ENCODE measurements at places on chromosomes 16 and 17. TPM values are rescaled to one million over a fixed set of nuclear protein-coding genes. Genes with fewer than 3 reads are reported as not detected.
A peak's percentile ranks its signal among the peaks of the same experiment; 100 is the strongest.

LIMD2 gene
- 259 TPM for total RNA-seq

MAPK7 gene
- 13.5 TPM for total RNA-seq

TMEM220 gene
- total RNA-seq, result not detected

DLX3 gene
- not detected for total RNA-seq

CMTM1 gene
- total RNA-seq, result 3.0 TPM

ST6GALNAC1 gene
- 0.29 TPM for total RNA-seq

DNA sequence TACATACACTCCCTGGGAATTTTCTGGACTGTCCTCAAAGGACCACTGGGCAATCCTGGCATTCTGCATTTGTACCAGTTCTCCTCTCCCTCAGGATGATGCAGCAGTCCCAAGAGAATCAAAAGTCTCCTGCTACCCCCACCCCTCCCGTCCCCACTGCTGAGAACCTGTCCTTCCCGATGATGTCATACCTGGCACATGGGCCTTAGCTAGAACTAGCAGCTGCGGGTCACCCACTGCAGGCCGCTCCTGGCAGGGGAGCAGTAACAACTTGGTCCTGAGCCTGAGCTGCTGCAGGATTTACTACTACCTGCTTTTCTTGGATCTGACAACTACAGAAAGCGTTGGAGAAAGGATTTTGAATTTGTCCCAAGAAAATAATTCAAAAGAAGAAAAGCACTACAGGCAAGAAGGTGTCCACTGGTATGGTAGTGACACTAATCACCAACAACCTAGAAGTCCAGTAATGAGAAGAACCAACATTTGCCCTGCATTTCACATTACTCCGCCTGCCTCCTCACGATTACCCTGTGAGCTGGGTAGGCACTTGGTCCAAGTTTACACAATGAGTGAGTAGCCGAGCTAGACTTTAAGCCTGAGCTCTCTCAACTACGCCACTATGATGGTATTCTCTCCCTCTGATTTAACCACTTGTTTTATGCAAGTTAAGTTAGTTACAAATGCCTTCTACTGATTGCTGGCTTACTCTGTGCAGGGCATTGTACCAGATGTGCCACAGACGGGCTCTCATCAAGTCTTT, 55.3 kb upstream of the ETV4 start:
- H3K36me3 ChIP-seq, result no peaks in the 10 kb centered on the region
- no peaks in the 10 kb centered on the region for H3K27me3 ChIP-seq
- DNase-seq, result no peak

- no peaks in the 10 kb centered on the region for H3K36me3 ChIP-seq
- no peak overlapping the region for H3K27ac ChIP-seq
Measured at GRCh38 chr16:29736764-29737163, 9.0 kb downstream of the C16orf54 start.

GRCh38 chr16:48284772-48285409, 37.6 kb upstream of the ABCC11 start:
- H3K27ac ChIP-seq, result no peak overlapping the region
- DNase-seq, result peak; percentile 25
- no peak overlapping the region for H3K4me3 ChIP-seq
- peaks cover 15% of the 10 kb centered on the region for H3K36me3 ChIP-seq
- no peaks in the 10 kb centered on the region for H3K27me3 ChIP-seq

DNA sequence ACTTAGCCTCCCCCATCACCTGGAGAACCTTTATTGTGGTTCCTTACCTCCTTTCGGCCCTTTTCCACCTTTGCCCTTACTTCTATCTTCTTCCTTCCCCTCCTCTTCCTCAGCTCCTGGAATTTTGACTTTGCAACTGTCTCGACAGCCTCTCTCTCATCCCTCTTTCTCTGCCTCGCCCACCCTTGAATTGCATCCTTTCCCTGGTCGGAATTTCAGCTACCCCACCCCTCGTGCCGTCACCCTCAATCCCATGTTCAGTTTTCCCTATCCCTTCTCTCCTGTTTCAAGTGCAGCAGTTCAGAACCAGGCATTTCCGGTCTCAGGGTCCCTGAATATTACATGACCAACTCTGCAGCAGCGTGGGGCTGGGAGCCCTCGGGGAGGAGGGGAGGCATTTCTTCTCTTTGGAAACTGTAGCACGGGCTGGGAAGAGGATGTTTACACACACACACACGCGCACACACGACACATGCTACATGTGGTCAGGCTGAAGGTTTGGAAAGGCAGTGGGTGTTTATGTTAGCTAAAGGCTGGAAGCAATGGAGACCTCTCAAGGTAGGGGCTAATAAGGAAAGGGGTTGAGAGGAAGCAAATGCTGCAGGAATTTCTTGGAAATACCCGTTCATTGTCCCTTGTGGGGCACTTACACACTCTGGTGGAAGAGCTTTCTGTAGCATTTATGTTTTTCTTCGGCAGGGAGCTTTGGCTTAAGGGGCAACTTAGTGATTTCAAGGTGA, 971 bp downstream of the MINK1 start:
- H3K4me3 ChIP-seq, result peak overlapping the region; percentile 82
- H3K27ac ChIP-seq, result peak overlapping the region; percentile 76
- H3K36me3 ChIP-seq, result no peaks in the 10 kb centered on the region
- DNase-seq, result no peak
- peaks cover 23% of the 10 kb centered on the region for H3K4me1 ChIP-seq
- no peaks in the 10 kb centered on the region for H3K27me3 ChIP-seq

DNA sequence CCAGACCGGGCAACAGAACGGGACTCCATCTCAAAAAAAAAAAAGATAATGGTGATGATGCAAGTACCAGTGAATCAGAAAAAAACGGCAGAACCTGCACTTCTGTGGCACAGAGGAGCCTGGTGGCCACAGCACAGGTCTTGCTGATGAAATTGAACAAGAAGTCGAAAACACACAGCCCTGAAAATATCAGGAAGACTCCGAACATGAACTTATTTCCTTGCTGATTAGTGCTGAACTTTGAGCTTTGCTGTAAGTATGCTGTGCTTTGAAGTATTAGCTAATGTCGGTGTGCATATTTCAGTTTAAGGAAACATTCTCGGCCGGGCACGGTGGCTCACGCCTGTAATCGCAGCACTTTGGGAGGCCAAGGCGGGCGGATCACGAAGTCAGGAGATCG, 10.9 kb upstream of the MYO15B start:
- no peaks in the 10 kb centered on the region for H3K36me3 ChIP-seq
- H3K27ac ChIP-seq, result no peak overlapping the region
- H3K27me3 ChIP-seq, result no peaks in the 10 kb centered on the region
- no peak for DNase-seq

- H3K36me3 ChIP-seq, result no peaks in the 10 kb centered on the region
- no peak for DNase-seq
- peak within 1 kb of the TSS; percentile 12 for H3K27ac ChIP-seq
- peak within 1 kb of the TSS; percentile 86 for H3K4me3 ChIP-seq
- H3K27me3 ChIP-seq, result no peaks in the 10 kb centered on the region
- peaks cover 19% of the 10 kb centered on the region for H3K4me1 ChIP-seq
Measured at GRCh38 chr17:8117980-8118768, at the start of gene ALOXE3. Gene ALOXE3 (minus strand): TSS chr17:8118514. CDS start chr17:8117990, 524 bp downstream.

- no peaks in the 10 kb centered on the region for H3K36me3 ChIP-seq
- no peak for DNase-seq
- H3K27me3 ChIP-seq, result no peaks in the 10 kb centered on the region
- peaks cover 39% of the 10 kb centered on the region for H3K4me1 ChIP-seq
- H3K4me3 ChIP-seq, result no peak overlapping the region
Measured at GRCh38 chr16:14353340-14353739, 276.7 kb downstream of the PARN start.

DNA sequence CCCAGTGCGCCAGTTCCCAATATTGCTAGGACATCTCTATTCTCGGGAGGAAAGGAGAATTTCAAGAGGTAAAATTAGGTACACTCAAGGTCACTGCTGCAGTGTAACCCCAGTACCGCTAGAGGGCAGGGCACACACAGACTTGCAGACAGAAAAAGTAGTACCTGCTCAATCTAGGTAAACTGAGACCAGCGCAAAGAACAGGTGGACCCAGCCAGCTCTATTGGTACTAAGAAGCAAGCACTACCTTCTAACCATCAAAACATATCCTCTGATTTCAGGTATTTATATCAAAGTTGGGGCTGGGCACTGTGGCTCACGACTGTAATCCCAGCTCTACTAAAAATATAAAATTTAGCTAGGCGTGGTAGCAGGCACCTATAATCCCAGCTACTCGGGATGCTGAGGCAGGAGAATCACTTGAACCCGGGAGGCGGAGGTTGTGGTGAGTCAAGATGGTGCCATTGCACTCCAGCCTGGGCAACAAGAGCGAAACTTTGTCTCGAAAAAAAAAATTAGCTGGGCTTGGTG, 3.6 kb upstream of the WDR81 start:
- H3K4me1 ChIP-seq, result peaks cover 28% of the 10 kb centered on the region
- no peaks in the 10 kb centered on the region for H3K27me3 ChIP-seq
- H3K36me3 ChIP-seq, result 0 out of 2 replicates have a peak, but pooled peaks cover 1% of the 10 kb centered on the region
- no peak overlapping the region for H3K4me3 ChIP-seq
- no peak for DNase-seq

All from GM12878 (cell line).